Astrocyte of the spinal cord (primary cell): ENCODE measurements at places on chromosomes 11 and 22.

DNA sequence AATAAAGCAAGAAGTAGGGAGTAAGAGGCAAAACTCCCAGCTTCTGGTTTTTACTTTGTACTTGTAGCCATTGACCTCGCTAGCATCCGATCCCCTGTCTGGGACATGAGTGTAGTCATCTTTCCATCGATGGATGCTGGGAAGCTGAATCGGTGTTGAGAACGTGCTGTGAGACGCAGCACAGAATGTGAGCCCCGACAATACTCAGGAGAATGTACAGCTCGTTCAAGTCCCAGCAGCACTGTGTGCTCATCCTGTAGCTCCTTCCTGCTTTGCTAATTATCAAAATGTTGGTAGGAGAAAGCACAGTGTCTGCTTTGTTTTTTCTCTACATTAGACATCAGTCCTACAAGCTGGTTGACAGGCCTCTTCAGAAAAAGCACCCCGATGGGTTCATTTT is 56.6 kb downstream of the JAM3 start:
- DNase-seq: peak; percentile 19

GRCh38 chr11:61107888-61108287 is 5.6 kb downstream of the CD5 start:
- DNase-seq: no peak

DNA sequence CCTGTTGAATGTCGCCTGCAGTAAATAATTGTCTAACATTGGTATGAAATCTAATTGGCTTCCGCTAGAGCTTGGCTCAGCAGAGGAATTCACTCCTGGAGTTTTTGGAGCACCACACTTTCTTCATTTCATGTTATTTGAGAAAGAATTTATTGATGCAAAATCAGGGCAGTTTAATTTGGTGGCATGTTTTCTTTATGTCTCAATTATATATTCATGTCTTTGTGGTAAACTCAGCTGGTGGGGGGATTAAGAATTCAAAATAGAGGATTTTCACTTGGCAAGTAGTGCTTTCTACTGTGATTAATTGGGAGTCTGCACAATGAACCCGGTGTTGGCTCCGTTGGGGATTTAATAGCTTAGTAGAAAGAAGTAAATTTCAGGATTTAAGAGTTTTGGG is 784.4 kb downstream of the NTM start:
- no peak for DNase-seq

DNA sequence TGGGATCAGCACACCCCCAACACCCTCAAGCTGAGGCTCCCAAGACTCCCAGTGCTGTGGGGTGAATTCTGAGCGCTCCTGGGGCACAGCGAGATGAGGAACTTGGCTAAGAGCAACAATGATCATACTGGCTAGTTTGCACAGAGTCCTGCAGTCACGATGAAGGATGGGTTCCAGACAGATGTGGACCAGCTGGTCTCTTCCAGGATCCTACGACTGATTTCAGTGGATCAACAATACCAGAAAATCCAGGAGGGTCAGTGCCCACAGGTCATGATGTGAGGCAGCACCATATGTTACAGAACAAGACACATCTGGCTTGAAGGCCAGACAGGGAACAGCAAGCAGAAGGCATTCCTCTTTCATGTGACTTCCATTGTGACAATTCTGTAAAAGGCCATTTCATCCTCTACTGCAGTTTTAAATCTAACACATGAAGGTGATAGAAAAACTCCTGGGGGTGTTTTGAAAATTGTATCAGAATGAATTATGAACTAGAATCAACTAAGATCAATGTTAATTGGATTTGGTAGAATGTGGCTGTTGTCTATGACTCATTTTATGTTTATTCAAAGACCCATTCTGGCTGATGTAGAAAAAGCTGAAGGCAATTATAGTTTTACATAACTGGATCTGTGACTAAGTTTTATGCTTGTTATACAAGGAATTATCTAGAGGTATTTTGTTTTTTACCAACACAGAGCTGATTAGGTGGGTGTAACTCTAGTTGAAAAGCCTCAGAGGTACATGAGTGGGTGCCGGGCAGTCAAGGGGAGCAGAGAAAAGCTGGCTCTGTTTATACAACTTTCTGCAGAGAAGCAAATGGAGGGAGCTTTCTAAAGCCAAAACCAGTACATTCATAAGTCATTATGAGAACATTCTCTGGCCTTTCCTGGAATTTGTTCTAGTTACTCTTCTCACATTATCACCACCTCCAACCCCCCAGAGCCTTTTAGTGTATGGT is 29.1 kb downstream of the OR52K1 start:
- DNase-seq: no peak

GRCh38 chr11:12224537-12224893 is 114.1 kb downstream of the MICAL2 start:
- peak; percentile 98 for DNase-seq

- DNase-seq: no peak
Measured at GRCh38 chr11:118552341-118552740, 13.4 kb downstream of the IFT46 start.

DNA sequence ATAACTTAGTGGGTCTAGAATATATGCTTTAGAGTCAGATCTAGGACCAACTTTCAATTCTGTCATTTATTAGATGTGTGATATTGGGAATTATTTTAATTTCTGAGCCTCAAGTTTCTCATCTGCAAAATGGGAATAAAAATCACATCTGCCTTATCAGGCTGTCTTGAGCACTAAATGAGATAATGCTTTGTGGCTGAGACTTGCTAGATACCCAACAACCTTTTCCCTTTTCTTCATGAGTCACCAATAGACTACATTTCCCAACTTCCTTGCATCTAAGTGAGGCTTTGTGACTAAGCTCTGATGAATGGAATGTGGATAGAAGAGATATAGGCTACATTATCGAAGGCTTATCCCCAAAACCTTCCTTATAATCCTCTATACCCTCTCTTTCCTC is 220.7 kb upstream of the SESN3 start:
- peak; percentile 62 for DNase-seq

- DNase-seq: no peak
Measured at GRCh38 chr11:99489581-99489980, 468.8 kb downstream of the CNTN5 start.

- DNase-seq: peak; percentile 54
Measured at GRCh38 chr11:104338186-104338585, 174.2 kb upstream of the PDGFD start.

DNA sequence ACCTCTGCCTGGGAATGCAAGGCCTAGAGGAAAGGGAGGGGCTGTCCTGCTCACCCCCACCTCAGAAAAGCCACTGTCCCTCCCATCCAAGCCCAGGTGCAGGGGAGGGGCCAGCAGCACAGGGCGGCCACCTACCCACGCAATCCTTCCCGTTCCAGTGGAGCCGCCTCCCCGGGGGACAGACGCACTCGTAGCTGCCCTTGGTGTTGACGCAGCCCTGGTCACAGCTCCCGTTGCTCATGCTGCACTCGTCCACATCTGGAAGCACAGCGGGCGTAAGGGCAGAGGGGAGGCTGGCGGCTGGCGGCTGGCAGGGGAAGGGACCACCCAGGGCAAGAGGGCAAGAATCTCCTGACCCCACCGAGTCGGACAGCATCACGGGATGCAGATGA is 40.3 kb upstream of the TTLL12 start:
- peak; percentile 17 for DNase-seq

GRCh38 chr11:125948278-125949051 is 2.6 kb downstream of the VSIG10L2 start:
- DNase-seq: no peak

DNA sequence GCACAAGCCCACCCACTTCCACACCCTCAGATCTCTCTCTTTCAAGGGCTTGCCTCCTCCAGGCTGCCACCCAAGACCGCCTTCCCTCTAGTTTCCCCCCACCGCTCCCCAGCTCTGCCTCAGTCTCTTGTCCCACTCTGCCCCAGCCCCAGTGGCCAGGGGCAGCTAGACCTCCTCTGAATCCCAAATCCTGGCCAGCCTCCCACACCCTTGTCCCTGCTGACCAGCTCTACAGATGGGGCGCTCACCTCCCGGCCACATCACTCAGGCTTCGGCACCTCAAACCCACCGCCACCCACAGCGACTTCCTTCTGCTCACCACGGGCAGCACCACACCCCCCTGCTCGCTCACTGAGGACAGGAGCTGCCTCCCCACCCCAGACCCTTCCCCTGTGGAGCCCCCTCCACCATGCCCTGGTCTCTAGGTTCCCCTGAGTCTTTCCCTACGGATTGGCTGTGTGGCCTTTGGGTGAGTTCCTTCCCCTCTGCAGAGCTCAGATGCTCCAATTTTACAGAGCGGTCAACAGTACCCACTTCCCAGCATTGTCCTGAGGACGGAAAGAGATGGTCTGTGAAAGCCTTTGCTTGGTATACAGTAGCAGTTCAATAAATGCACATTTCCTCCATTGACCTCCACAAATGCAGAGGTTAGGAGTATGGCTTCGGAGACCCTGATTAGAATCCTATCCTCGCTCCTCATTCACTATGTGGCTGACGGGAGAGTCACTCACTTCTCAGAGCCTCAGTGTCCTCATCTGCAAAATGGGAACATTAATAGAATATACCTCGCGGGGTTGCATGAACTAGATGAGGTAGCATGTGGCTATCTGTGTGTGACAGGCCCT is 11.5 kb upstream of the SPI1 start:
- DNase-seq: no peak

- no peak for DNase-seq
Measured at GRCh38 chr22:37669586-37669985, 5.8 kb upstream of the LGALS1 start.

DNA sequence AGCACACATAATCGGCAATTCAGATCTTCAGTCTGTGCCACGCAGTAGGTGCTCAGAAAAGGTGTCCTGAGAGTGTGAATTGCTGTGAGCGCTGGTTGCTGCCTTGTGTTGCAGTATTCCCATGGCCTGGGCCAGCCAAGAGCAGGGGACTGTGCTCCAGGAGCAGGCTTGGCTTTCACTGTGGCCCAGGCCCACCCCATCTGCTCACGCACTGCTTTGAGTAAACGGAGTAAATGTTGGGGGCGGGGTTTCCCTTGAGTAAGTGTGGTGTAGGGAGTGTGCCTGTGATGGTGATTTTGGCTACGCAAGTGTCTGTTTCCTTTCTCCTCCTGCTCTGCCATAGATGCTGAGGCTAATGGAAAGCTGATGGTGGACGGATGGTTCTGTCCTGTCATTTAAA is 2.3 kb downstream of the CTTN start:
- no peak for DNase-seq

GRCh38 chr11:21492931-21493330 is 700.0 kb upstream of the ANO5 start:
- no peak for DNase-seq
